ENCODE measurements at places on chromosomes 6 and 20. TPM values are rescaled to one million over a fixed set of nuclear protein-coding genes. Genes with fewer than 3 reads are reported as not detected.

The SLC26A8 gene
- not detected for total RNA-seq

The PLEKHG1 gene
- total RNA-seq, result 0.40 TPM

The C6orf58 gene
- total RNA-seq, result 0.14 TPM

The SRMS gene
- not detected for total RNA-seq

The BCAS1 gene
- total RNA-seq, result 0.53 TPM

The LST1 gene
- total RNA-seq, result 0.37 TPM

The BPIFA1 gene
- total RNA-seq, result not detected

The HRH3 gene
- total RNA-seq, result not detected

The ELOVL4 gene
- 1.5 TPM for total RNA-seq

The SIRPD gene
- total RNA-seq, result not detected

The PTK6 gene
- 2.4 TPM for total RNA-seq

The IPCEF1 gene
- 0.02 TPM for total RNA-seq

The PHACTR3 gene
- total RNA-seq, result not detected

The EXOC2 gene
- total RNA-seq, result 10.8 TPM

The TAP2 gene
- total RNA-seq, result 15.5 TPM

The VEGFA gene
- total RNA-seq, result 29.9 TPM

The TFAP2D gene
- not detected for total RNA-seq

The TRIM10 gene
- not detected for total RNA-seq

The CALHM4 gene
- not detected for total RNA-seq

The STMND1 gene
- total RNA-seq, result not detected

The GABRR1 gene
- not detected for total RNA-seq

The HLA-DQA1 gene
- total RNA-seq, result not detected

The SPTLC3 gene
- total RNA-seq, result 0.03 TPM
